ENCODE measurements at places on chromosomes 7 and 10. TPM values are rescaled to one million over a fixed set of nuclear protein-coding genes. Genes with fewer than 3 reads are reported as not detected.

ZNF679 gene
- not detected for total RNA-seq

IL6 gene
- 12.0 TPM for total RNA-seq

RSPH10B2 gene
- 5.2 TPM for total RNA-seq

MAP3K8 gene
- total RNA-seq, result 16.5 TPM

DNA sequence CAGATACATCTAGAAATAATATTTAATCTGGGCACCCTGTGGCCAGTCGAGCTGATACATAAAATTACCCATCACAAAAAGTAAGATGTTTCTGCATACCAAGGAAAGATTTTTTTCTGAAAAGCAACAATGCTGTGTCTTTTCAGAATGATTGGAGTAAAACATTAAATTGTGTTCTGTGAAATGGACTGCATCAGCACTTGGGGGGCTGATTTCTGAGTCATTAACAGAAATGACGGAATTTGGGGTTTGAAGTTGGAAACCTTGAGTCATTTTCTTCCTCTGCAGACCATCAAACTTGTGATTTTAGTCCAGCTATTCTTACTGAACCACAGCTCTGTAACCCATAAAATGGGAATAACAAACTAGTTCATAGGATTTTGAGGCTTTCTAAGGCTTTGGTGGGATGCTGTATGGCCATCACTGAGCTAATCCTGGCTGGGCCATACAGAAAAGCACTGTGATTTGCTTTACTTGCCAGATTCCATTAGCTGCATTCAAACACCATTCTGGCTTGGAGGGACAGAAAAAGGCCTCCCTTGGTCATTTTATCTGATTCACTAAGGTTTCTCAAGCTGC, 739.4 kb upstream of the IGFBP3 start:
- H3K27me3 ChIP-seq, result no peaks in the 10 kb centered on the region
- H3K4me3 ChIP-seq, result no peak overlapping the region
- H3K27ac ChIP-seq, result no peak overlapping the region
- H3K36me3 ChIP-seq, result no peaks in the 10 kb centered on the region
- H3K4me1 ChIP-seq, result no peaks in the 10 kb centered on the region

- peaks cover 34% of the 10 kb centered on the region for H3K4me1 ChIP-seq
- H3K27me3 ChIP-seq, result no peaks in the 10 kb centered on the region
- no peak for DNase-seq
- no peaks in the 10 kb centered on the region for H3K36me3 ChIP-seq
- no peak overlapping the region for H3K4me3 ChIP-seq
These were observed 16.5 kb downstream of the AFAP1L2 start for GRCh38 chr10:114387784-114388183.

DNA sequence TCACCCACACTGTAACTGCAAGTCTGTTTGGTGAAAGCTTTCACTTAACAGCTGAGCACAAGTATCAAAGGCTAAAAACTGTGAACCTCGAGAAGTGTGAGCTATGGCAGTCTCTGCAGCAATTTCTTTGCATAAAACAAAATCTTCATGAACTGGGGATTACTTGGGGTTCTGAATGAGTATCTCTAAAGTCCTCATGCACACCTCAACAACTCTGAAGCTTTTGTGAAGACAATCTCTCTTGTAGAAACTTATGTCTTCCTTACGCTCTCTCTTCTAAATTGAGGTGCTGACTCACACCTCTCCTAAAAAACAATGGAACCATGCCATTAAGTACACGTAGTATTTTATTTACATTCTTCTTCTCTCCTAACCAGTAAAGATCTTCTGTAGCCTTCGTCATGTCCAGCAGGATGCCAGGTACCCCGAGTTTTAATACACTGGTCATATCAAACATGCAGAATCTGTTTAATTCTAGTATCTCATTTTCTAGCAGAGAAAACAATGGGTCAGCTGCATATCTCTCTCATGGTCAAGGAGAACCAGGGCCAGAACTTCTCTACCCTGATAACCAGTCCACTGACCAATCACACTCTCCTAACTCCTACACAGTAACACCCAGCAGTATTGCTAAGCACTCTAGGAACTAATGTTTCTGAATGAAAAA, 76.9 kb downstream of the UBE2H start:
- H3K4me3 ChIP-seq, result no peak overlapping the region
- H3K27ac ChIP-seq, result no peak overlapping the region
- DNase-seq, result no peak
- no peaks in the 10 kb centered on the region for H3K36me3 ChIP-seq

DNA sequence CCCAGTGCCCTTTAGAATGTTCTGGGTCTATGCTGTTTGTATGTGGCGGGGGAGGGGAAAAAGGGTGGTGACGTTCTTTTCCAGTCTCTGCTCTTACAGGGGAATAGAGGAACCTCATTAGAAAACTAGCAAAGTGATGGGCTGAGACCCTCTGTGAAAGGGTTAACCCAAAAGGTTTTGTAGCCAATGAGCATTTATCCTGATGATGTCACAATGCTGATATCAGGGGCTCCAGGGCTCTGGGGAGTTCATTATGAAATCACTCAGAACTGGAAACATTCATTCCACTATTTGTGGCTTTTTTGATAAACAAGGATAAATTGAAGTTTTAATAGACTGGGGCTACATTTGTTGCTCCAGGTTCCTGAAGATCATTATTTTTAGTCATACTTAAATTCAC, 71.7 kb downstream of the ARID5B start:
- peaks cover 56% of the 10 kb centered on the region for H3K4me1 ChIP-seq
- peak overlapping the region; percentile 58 for H3K27ac ChIP-seq
- DNase-seq, result no peak

DNA sequence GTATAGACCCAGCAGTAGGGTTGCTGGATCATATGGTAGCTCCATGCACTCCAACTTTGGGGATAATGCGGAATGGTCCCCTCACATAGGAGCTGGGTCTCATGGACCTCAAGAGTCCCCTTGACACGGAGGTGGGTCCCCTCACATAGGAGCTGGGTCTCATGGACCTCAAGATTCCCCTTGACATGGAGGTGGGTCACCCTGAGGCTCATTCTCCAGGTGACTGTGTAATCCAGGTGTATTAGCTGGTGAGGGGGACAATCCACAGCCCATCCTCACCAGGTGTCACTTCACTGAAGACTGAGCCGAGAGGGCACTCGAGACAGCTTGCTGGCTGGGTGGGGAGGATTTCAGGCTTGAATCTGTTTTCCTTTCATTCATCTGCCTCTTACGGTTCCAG, 121.9 kb downstream of the PTPN20 start:
- H3K27me3 ChIP-seq, result no peaks in the 10 kb centered on the region
- no peaks in the 10 kb centered on the region for H3K4me1 ChIP-seq
- no peak for DNase-seq
- H3K4me3 ChIP-seq, result no peak overlapping the region
- no peak overlapping the region for H3K27ac ChIP-seq

DNA sequence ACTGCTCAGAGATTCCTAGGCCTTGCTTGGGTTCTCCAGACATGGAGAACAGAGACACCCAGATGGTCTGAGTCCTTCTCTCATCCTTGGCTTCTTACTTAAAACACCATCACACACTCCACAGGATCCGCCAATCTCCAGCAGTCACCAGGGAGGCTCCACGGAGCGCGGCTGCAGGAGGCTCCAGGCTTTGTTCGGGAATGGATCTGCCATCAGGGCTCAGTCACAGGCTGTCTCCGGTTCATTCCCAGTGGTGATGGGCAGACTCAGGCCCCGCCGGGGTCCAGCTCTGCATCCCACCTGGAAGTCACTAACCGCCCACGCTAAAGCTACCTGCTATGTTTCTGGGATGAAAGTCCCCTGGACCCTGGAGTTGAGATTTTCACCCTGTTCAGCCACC, 312.9 kb downstream of the TCERG1L start:
- H3K4me1 ChIP-seq, result no peaks in the 10 kb centered on the region
- no peaks in the 10 kb centered on the region for H3K36me3 ChIP-seq
- H3K4me3 ChIP-seq, result no peak overlapping the region
- DNase-seq, result no peak
- H3K27me3 ChIP-seq, result no peaks in the 10 kb centered on the region
- no peak overlapping the region for H3K27ac ChIP-seq

GRCh38 chr7:66419210-66419609, 209.5 kb upstream of the KCTD7 start:
- H3K4me3 ChIP-seq, result no peak overlapping the region
- H3K27me3 ChIP-seq, result no peaks in the 10 kb centered on the region
- H3K4me1 ChIP-seq, result peaks cover 4% of the 10 kb centered on the region
- H3K36me3 ChIP-seq, result no peaks in the 10 kb centered on the region
- no peak for DNase-seq
- no peak overlapping the region for H3K27ac ChIP-seq

- no peaks in the 10 kb centered on the region for H3K27me3 ChIP-seq
- DNase-seq, result no peak
- H3K36me3 ChIP-seq, result no peaks in the 10 kb centered on the region
- no peaks in the 10 kb centered on the region for H3K4me1 ChIP-seq
These were observed 245.5 kb downstream of the REEP3 start for GRCh38 chr10:63766745-63767137.

DNA sequence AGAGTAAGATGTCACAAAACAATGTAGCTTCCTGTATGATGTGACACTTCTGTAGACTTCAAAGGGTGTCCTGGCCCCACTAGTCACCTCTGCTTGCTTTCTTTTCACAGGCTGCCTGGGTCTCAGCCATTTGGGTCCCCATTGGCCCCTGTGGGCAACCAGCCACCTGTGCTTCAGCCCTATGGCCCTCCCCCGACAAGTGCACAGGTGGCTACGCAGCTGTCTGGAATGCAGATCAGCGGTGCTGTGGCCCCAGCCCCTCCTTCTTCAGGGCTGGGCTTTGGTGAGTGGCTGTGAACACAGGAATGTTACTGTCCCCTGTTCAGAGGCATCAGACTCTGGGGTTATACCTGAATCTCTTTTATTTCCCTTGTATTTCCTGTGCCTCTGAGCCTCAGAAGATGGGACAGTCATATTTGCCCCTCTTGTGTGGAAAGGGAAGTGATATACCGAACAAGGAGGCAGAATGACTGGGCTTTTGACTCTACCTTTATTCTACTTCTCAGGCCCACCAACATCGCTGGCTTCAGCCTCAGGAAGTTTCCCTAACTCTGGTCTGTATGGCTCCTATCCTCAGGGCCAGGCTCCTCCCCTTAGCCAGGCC, 15.4 kb downstream of the SEC24C start:
- H3K4me1 ChIP-seq, result no peaks in the 10 kb centered on the region
- no peak for DNase-seq
- no peak overlapping the region for H3K4me3 ChIP-seq
- peaks cover 61% of the 10 kb centered on the region for H3K36me3 ChIP-seq

- no peak overlapping the region for H3K4me3 ChIP-seq
- peak overlapping the region; percentile 40 for H3K27ac ChIP-seq
- H3K4me1 ChIP-seq, result peaks cover 36% of the 10 kb centered on the region
- H3K27me3 ChIP-seq, result no peaks in the 10 kb centered on the region
These were observed 152.0 kb downstream of the CCDC3 start for GRCh38 chr10:12849319-12850181.

GRCh38 chr10:34768261-34768971, 46.7 kb downstream of the PARD3 start:
- H3K27ac ChIP-seq, result peak overlapping the region; percentile 54
- H3K36me3 ChIP-seq, result no peaks in the 10 kb centered on the region
- no peak overlapping the region for H3K4me3 ChIP-seq
- peaks cover 86% of the 10 kb centered on the region for H3K4me1 ChIP-seq

DNA sequence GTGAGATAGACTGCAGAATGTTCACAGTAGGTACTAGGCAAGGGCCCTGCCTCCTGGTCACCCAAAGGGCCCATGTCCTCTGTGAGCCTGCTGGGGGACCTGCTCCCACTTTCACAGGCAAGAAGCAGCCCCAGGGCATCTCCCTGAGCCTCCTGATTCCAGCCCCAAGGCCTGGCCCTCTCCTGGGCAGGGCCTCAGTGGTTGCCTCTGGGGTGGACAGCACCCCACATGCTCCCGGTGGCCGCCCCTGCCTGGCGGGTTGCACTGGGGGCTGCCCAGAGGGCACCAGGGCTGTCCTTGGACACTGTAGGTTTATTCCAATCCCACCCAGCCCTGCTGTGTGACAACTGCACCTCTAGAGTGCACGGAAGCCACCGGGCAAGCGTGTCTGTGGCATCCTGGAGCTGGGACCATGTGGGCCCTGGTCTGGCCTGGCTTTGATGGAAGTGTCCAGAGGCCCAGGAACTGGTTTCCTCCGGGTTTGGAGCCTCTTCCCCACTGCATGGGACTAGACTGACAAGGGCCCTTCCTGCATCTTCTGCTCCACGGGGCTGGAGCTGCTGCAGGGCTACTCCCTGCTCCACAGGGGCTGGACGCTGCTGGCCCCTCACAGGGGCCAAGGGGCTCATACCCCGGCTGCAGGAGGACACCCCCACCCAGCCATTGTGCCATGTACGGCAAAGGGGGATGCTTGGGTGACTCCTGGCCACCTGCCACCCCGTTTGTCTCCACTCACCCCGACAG, 25.0 kb upstream of the SYCE1 start:
- no peaks in the 10 kb centered on the region for H3K36me3 ChIP-seq
- no peaks in the 10 kb centered on the region for H3K4me1 ChIP-seq
- DNase-seq, result no peak
- H3K27me3 ChIP-seq, result no peaks in the 10 kb centered on the region
- no peak overlapping the region for H3K4me3 ChIP-seq
- H3K27ac ChIP-seq, result no peak overlapping the region

DNA sequence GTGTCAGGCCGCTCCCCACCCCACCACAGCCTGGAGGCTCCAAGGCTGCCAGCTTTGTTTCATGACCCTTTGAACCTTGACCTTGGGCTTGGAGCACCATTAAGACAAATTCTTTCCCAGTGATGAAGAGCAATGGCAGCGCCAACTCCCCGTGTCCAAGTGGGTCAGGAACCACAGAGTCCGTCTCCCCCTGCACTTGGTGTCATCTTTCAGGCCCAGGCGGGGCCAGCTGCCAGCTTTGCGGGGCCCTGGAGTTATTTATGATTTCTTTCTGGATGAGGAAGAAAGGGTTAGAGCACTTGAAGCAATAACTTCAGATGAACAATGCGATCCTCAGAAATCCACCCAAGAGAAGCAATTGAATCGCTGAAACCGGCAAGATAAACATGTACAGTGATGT, 110.8 kb downstream of the MYL10 start:
- H3K4me1 ChIP-seq, result peaks cover 14% of the 10 kb centered on the region
- no peak overlapping the region for H3K4me3 ChIP-seq
- DNase-seq, result no peak
- H3K36me3 ChIP-seq, result no peaks in the 10 kb centered on the region
- H3K27me3 ChIP-seq, result no peaks in the 10 kb centered on the region

GRCh38 chr10:92845921-92846320, 2.4 kb upstream of the EXOC6 start:
- no peak for DNase-seq
- H3K4me3 ChIP-seq, result no peak overlapping the region
- no peaks in the 10 kb centered on the region for H3K36me3 ChIP-seq
- peaks cover 10% of the 10 kb centered on the region for H3K4me1 ChIP-seq
- no peak overlapping the region for H3K27ac ChIP-seq
- no peaks in the 10 kb centered on the region for H3K27me3 ChIP-seq

DNA sequence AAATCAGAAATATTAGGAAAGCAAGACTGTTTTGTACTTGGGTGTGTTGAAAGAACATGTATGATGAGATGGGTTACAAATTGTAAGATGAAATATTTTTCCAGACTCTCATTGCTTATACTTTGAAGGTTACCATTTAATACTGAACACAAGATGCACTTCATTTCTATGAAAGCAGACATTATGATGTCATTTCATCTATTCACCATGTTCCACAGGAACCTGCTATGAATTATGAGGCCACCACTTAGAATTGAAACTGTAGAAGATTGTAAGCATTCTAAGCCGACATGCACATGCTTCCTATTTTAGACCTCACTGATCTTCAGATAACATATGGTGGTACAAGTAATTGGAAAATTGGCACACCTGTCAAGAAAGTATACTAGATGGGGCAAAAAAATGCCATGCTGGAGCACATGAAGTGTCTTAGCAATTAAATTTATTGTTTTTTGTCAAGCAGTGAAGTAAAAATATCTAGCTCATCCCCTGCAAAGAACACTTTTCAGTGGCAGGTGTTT, 195.0 kb downstream of the PHF14 start:
- H3K27me3 ChIP-seq, result no peaks in the 10 kb centered on the region
- no peak overlapping the region for H3K27ac ChIP-seq
- no peak for DNase-seq
- H3K4me3 ChIP-seq, result no peak overlapping the region
